Activated CD4-positive, alpha-beta T cell treated with anti-CD3 and anti-CD28 coated beads for 4 hours (primary cell): ENCODE measurements at places on chromosomes 7 and 10.

GRCh38 chr7:116227678-116228239 is 17.4 kb downstream of the TES start:
- no peak for DNase-seq

DNA sequence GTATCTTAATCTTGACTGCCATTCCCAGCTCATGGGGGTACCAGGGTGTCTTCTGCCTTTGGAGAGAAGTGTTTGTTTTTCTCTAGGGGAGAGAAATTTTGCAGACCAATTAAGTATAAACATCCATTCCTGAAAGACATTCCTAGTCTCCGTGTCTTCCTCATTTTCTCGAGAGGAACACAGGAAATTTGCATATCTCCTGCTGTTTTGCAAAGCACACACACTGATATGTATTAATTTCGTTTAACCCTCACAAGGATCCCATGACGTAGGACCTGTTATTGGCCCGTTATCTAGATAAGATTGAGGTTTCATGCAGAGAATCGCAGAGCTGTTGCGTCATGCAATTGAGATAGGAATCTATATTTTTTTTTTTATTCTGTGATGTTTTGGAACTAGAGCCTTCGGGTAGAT is 944 bp downstream of the RHBDD2 start:
- DNase-seq, result peak; percentile 38

DNA sequence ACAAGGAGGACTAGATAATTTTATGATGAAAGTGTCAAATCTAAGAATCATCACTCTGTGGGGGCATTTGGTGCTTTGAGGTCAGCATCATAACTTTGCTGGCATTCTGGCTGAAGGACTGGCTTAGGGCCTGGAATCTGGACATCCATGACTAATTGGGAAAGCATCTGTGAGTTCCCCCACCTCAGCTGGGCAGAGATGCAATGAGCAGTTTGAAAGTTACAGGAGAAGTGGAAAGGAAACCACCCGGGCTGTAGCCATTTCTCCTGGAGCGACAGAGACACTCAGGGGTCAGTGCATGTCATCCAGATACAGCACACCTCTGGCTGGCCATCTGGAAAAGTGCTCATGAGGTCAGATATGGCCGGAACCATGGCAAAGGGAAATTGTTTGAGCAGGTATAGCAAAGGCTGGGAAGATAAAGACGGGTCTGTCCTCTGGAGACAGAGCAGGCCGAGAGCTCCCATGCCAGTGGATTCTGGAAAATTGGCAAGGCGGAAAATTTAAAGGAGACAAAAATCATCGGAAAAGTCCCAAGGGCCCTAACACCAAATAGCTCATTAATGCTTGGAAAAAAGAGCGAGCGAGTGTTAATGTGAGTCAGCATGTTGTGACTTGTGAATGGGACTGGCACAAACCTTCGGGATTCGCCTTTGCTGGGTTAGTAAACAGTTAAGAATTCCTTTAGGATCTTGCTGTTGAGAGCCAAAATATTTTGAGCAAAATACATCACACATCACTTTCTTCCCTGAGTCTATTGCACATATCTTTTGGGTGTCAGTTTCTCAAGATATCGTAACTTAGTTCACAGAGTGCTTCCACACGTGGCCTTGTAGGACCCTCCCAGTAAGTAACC is 188.4 kb upstream of the AGK start:
- DNase-seq, result no peak

DNA sequence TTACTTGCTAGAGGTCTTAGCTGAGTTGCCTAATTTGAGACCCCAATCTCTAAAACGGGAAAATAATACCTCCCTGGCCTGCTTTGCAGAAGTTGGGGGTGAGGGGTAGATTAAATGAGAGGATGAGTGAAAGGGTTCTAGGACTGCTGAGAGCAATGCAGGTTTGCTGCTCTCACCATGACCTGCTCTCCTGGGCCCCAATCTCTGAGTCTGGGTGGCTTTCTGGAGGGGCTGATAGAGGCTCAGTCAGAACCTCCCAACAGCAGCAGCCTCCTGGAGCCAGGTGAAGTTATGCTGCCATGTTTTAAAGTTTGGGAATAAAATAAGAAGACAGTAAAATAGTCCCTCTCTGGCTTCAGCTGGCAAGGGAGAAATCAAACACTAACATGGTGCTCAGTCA is 7.3 kb downstream of the UROS start:
- DNase-seq, result no peak

DNA sequence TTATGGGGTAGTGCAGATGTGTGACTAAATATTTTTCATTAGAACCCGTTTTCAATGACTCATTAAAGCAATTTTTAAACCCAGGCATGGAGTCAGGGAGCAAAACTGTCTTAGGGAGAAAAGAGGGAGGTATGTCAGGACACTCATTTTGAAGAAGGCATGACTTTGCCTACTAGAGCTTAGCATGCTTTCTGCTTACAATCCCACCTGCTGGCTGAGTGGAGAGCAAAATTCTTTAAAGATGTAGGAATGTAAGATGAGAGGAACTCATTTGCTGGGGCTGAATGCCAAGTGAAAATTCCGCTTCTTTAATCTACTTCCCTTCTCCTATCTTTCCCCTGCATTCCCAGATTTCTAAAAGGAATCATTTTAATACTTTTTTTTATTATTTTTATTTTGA is 232.6 kb downstream of the GALNT17 start:
- no peak for DNase-seq

DNA sequence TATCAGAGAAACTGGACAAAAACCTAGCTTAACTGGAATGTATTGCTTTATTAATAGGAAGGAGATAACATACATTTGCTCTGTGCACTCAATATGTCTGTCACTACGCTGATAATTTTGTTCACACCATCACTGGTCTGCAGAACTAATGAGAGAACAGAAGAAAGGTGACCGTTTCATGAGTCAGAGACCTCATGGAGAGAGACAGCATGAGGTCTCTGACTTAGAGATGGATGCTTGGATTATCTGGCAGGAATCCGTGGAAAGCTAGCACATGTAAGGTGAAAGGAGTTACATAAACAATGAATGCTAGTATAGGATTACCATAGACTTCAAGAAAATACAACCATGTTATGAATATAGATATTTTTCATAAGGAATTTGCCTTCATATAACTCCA is 947.3 kb downstream of the IPMK start:
- DNase-seq, result no peak

DNA sequence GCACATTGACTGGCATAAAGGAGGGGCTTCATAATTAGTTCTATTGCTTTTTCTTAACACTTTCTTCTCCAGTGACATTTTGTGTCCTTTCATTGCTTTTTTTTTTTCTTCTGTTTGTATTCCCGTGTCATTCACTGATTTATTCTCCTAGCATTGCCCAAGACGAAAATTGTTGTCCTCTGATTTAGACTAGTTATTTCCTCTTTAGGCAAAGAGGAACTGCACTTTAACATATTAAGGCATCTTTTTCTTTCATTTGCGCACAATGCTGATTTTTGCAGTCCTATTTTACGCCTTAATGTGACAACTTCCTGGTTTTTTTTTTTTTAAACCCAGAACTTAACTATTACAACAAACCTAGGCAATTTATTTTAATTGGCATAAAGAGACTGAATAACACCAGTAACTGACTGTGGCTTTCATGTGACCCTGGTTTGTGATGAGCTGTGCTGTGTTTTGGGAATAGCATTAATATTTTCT is 39.7 kb downstream of the ARID5B start:
- no peak for DNase-seq

DNA sequence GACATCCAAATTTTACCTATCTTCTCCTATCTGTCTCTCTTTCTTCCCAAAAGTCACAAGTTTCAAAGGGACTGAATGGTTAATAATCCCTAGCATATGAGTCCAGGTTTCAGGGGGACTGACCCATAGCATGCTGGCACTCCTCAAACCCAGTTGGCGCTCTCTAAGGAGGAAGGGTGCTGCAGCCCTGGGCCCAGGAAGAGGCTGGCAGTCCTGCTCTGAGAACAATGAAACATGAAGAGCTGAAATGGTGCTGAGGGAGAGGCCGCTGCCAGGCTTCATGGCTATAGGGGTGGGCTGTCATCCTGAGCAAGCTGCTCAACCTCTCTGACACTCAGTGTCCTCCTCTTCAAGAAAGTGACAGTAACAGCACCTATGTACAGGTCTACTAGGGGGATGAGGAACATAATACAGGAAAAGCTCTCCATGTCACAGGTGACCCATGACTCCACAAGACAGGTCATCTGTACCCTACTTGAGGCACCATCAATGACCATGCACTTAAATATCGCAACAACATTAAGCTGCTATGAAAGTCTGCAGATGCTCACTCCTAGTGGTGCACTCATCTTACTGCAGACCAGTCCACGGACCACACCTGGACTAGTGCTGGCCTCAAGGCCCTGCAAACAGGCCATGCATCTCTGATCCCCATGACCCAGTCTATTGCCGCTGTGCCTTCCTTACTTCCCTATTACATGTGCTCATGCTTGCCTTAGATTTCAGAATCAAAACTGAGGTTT is 17.0 kb downstream of the COBL start:
- no peak for DNase-seq

DNA sequence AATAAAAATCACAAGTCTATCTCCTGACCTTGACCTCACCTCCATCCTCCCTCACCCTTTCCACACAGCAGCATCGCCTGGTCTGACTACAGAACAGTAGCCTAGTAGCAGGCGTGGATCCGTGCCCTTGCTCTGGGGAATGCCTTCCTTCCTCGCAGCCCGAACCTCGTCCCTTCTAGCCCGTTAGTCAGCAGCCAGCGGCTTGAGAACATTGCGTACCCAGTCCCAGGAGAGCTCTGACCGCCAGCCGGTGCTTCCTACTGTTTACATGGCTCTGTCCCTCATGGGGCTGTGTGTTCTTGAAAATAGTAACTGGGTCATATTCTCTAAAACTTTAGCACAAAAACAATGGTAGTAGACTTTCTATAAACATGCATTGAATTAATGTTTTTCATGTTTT is 682.7 kb upstream of the IGFBP3 start:
- no peak for DNase-seq

GRCh38 chr7:146319629-146320028 is 203.0 kb downstream of the CNTNAP2 start:
- no peak for DNase-seq

DNA sequence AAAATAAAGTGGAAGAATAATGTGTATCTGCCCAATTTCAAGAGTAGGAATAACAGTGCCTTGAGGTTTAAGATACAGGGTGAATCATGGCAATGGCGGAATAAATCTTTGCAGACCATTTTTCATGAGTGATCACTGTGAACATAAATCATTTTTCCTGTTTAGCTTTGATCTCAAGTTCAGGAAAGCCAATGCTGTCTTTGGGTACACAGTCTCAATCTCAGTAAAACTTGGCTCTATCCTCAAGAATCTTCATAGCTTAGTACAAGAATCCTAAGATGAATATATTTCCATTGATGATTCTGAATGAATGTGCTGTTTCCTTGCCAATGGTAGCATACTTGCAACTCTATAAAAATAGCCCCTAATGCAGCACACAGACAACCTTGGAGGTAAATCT is 6.8 kb downstream of the NAMPT start:
- DNase-seq, result no peak

- no peak for DNase-seq
Measured at GRCh38 chr10:91567815-91568214, 65.1 kb downstream of the PPP1R3C start.

GRCh38 chr7:122258971-122259370 is 45.6 kb downstream of the FEZF1 start:
- DNase-seq, result no peak

- no peak for DNase-seq
Measured at GRCh38 chr10:59586407-59586891, 123.2 kb downstream of the SLC16A9 start.

- no peak for DNase-seq
Measured at GRCh38 chr7:2638224-2638991, 6.6 kb downstream of the TTYH3 start.

DNA sequence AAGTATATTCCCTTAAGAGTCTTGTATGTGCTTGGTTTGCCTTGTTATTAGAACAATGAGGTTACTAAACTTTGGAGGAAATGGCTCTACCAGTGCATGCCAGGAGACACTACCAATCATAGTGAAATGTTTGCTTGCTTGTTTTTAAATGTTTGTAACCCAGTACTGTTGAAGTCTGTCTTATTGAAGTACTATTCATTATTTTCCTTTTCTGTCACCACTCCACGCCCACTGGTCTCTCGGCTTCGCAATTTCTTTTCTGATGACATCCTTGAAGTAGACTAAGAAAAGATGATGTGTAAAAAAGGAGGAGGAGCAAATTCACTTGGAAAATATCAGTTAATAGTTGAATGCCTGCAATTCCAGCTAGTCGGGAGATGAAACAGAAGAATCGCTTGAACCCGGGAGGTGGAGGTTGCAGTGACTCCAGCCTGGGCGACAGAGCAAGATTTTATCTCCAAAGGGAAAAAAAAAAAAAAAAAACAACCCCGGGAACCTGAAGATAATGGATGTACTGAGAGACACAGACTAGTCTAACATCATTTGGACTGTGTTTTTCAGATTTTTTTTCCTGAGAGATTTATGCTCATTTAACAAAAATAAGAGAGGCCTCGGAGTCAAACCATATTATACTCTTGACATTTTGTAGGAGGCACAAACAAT is 959.4 kb downstream of the PCDH15 start:
- no peak for DNase-seq

DNA sequence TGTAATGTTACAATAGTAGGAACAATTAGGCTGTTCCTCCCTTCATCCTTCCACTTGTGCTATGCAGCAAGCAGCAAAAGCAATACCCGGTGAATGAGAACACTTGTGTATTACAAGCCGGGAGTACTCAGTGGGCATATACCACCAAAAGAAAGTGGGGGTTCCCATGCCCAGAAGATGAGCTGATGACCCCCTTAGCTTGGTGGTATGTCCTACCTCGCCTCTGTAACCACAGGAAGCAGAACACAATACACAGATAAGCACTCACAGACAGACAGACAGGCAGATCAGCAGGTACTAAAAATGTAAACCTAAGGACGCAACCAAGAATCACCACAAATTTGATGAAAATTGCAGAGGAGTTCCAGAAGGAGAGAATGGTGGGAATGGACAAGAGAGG is 15.5 kb upstream of the KIF20B start:
- no peak for DNase-seq

- no peak for DNase-seq
Measured at GRCh38 chr7:149725426-149725821, 48.0 kb downstream of the ZNF467 start.

DNA sequence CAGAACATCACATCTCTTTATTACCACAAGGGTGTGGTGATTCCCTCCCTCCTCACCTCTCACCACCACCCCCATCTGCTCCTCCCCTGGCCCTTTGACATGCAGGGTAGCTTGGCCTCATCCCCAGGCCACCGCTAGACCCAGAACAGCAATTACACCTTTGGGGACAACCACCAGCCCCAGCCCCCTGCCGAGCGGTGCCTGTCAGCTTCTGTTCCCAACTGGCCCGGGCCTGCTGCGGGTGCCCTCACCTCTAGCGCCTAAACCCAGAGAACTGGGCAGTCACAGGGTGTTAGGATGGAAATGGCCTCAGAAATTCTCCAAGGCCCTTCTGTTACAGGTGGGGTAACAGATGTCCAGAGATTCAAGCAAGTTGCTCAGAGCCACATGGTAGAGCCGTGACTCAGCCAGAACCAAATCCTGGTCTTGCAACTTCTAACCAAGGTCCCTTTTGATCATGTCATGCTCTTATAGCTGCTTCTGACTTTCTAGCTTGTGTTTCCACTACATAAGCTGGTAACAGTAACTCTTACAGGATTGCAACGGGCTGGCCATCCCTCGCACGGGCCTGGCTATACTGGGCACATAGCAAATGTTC is 78.0 kb downstream of the PRKAG2 start:
- no peak for DNase-seq
